ENCODE measurements at places on chromosomes 12 and 14.

DNA sequence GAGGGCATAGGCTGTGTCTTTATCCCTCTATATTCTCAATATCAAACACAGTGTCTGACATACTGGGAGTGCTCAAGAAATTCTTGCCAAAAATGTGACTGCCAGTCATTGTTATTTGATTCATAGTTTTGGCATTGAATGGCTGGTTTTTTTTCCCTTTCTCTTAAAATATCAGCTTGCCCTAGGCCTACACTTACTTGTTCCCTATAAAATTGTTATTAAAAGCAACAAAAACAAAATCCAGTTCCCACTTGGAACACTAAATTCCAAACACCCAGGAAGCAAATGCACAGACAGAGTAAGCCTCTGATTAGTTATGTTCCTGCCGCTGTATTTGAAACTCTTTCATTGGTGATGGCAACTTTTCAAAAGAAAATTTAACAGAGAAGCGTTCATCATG is 110.7 kb downstream of the WIF1 start:
- DNase-seq = no peak

- peak; percentile 44 for DNase-seq
These were observed 199.5 kb upstream of the SFSWAP start for GRCh38 chr12:131511391-131511802.

- no peak for DNase-seq
These were observed 21.6 kb upstream of the MANSC4 start for GRCh38 chr12:27801630-27802029.

GRCh38 chr12:13183620-13184019 is 12.9 kb upstream of the EMP1 start:
- no peak for DNase-seq

- DNase-seq = no peak
These were observed 51.5 kb upstream of the CMKLR1 start for GRCh38 chr12:108390495-108391203.

GRCh38 chr12:26187014-26187798 is 8.2 kb upstream of the SSPN start:
- DNase-seq = no peak

DNA sequence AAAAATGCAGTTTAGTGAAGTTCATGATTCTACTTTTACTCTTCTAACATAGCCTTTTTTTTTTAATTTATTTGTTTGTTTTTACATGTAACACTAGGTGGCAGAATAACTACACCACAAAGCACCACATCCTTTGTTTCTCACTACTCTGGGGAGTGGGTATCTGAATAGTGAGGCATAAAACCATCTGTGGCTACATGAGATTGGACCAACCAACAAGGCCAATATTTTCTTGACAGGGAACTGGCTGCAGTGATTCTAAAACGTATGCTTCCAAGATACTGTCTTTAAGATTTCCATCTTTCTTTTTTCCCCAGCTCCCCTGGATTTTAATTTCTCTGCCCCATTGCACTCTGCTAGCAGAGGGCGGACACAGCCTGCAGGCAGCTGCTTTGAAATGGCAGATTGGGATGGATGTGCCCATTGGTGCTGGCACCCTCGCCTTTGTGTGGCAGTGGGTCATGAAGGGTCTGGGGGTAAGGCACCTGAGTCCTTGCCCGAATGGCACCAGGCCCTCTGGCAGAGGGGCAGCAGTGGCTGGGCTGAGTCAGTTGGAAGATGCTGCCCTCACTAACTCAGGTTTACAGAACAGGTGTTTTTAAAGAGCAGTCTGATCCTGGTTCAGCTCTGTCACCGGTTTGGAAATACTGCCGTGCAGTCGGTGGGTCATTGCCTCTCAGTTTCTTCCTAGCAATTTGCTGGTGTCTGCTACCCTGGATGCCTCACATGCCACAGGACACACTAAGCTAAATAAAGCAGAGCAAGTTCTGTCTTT is 429.1 kb downstream of the RAD51B start:
- DNase-seq = peak; percentile 64

- no peak for DNase-seq
These were observed 263.8 kb downstream of the DIO2 start for GRCh38 chr14:79947440-79948054.

- DNase-seq = no peak
These were observed 242.5 kb upstream of the CAND1 start for GRCh38 chr12:67026487-67027246.

DNA sequence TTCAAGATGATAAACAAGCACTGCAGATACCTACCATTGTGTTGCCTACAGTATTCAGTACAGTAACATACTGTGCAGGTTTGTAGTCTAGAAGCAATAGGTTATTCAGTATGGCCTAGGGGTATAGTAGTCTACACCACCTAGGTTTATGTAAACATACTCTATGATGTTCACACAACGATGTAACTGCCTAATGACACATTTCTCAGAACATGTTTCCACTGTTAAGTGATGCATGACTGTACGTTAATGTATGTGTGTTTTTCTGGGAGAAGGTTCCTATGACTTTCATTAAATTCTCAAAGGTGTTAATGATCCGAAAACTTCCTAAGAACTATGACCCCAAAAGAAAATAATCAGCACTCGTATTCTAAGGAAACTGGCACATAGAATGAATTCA is 20.9 kb upstream of the CALM1 start:
- DNase-seq = no peak

DNA sequence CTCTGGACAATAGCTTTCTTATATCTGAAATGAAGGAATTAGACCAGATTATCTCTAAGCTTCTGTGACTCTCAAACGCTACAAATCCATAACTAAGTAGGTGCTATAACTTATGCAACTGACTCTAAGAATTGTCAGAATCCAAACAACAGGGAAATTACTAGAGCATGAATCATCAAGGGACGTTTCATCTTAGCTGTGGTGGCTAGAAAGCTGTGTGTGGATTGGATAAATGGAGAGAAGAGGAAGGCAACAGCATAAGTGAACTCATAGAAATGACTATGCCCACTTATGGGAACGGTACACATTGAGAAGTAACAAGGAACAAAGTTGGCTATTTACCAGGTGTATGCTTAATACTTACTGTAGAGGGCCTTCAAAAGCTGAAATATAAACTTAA is 96.0 kb upstream of the NEDD1 start:
- no peak for DNase-seq

GRCh38 chr12:131434208-131435125 is 276.4 kb upstream of the SFSWAP start:
- no peak for DNase-seq

GRCh38 chr12:110728628-110729027 is 14.1 kb downstream of the PPP1CC start:
- no peak for DNase-seq

GRCh38 chr12:87618199-87618598 is 411.0 kb downstream of the C12orf50 start:
- no peak for DNase-seq

GRCh38 chr12:56119361-56119796 is 1.3 kb downstream of the ZC3H10 start:
- peak; percentile 72 for DNase-seq

- DNase-seq = no peak
These were observed 55.2 kb downstream of the MSRB3 start for GRCh38 chr12:65333649-65334048.

- no peak for DNase-seq
These were observed 75.9 kb upstream of the TMPO start for GRCh38 chr12:98439471-98439951.

- DNase-seq = no peak
These were observed 583 bp upstream of the LEMD3 start for GRCh38 chr12:65168681-65169319.

- DNase-seq = no peak
These were observed 254.7 kb upstream of the TBX3 start for GRCh38 chr12:114938487-114939210.

- no peak for DNase-seq
These were observed 25.3 kb upstream of the EVL start for GRCh38 chr14:100039903-100040302.

GRCh38 chr12:48779869-48780268 is 9.0 kb downstream of the ADCY6 start:
- no peak for DNase-seq

GRCh38 chr12:78018171-78018910 is 187.6 kb downstream of the NAV3 start:
- no peak for DNase-seq

- DNase-seq = no peak
These were observed 73.2 kb downstream of the NTF3 start for GRCh38 chr12:5505116-5505515.

- no peak for DNase-seq
These were observed 1.7 kb upstream of the ACOT2 start for GRCh38 chr14:73567358-73567757.

DNA sequence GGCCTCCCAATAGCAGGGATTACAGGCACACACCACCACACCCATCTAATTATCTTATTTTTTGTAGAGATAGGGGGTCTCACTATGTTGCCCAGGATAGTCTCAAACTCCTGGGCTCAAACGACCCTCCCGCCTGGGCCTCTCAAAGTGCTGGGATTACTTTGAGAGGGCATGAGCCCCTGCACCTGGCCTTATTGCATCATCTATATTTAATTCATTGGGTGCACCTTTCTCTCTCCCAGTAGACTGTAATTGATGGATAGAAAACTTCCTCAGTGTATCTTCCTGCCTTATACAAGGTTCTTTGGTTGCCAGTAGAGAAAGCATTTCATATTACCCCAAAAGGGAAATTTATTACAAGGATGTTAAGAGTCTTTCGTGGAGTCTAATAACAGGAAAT is 8.9 kb upstream of the MORN3 start:
- no peak for DNase-seq

- DNase-seq = no peak
These were observed 36.7 kb downstream of the CCDC92 start for GRCh38 chr12:123935956-123936355.
